HuH-7 (cell line): ENCODE measurements at places on chromosomes 3 and 15.

DNA sequence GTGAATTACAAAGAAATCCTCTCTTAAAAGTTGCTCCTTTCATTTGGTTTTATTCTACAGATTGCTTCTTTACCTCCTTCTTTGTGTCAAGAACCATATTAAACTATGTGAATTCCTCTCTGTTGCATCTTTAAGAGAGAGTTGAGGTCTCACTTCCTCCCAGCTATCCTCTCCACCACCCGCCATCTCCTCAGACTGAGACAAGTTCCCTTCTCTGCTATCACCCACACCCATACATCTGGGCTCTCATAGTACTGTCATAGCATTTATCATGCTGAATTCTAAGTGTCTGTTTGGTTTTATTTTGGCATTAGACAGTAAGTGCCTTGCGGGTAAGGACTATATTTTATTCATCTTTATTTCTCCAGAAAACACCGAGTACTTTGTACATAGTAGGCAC is 54.2 kb downstream of the B3GALNT1 start:
- no peak for DNase-seq

- DNase-seq: no peak
Measured at GRCh38 chr3:172904711-172905373, 154.3 kb downstream of the ECT2 start.

- no peak for DNase-seq
Measured at GRCh38 chr15:101156509-101157159, 95.2 kb downstream of the CHSY1 start.

DNA sequence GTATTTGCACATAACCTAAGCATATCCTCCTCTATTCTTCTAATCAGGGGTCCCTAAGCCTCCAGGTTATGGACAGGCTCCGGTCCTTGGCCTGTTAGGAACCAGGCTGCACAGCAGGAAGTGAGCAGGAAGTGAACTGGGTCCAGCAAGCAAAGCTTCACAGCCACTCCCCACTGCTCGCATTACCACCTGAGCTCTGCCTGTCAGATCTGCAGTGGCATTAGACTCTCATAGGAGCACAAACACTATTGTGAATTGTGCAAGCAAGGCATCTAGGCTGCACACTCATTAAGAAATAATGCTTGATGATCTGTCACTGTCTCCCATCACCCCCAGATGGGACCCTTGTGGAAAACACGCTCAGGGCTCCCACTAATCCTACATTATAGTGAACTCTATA is 9.8 kb downstream of the MSL2 start:
- no peak for DNase-seq

GRCh38 chr3:59609657-59610348 is 560.0 kb upstream of the CFAP20DC start:
- no peak for DNase-seq

- no peak for DNase-seq
Measured at GRCh38 chr15:96413657-96414056, 83.2 kb downstream of the NR2F2 start.

GRCh38 chr3:9770276-9770812 is 597 bp upstream of the CAMK1 start:
- peak; percentile 90 for DNase-seq

DNA sequence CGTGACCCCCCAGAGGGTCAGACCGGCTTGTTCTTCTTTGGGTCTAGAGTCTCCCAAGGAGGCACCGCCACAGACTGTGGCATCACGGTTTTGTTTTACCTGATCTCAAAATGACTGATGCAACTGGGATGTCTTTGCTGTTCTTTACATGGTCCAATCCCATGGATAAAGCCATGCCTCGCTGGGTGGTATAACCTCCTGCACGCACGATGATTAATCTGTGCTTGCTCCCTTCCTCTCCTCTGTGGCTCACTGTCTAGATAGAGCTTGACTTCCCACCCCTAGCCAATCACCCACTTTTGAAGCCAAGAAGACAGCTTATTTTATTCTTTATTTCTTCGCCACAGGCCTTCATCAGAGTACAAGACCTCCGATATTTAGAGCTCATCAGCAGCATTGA is 36.6 kb upstream of the RHO start:
- no peak for DNase-seq

GRCh38 chr3:71229905-71230657 is 353.4 kb downstream of the FOXP1 start:
- no peak for DNase-seq

- no peak for DNase-seq
Measured at GRCh38 chr15:71494563-71495397, 315.6 kb upstream of the NR2E3 start.

- DNase-seq: no peak
Measured at GRCh38 chr3:114879059-114880031, 267.7 kb downstream of the ZBTB20 start.

GRCh38 chr3:185988080-185988815 is 50.4 kb upstream of the TRA2B start:
- DNase-seq: no peak

- no peak for DNase-seq
Measured at GRCh38 chr15:50415752-50416404, 8.3 kb upstream of the USP8 start.

- no peak for DNase-seq
Measured at GRCh38 chr15:50350621-50351020, 4.4 kb downstream of the GABPB1 start.

DNA sequence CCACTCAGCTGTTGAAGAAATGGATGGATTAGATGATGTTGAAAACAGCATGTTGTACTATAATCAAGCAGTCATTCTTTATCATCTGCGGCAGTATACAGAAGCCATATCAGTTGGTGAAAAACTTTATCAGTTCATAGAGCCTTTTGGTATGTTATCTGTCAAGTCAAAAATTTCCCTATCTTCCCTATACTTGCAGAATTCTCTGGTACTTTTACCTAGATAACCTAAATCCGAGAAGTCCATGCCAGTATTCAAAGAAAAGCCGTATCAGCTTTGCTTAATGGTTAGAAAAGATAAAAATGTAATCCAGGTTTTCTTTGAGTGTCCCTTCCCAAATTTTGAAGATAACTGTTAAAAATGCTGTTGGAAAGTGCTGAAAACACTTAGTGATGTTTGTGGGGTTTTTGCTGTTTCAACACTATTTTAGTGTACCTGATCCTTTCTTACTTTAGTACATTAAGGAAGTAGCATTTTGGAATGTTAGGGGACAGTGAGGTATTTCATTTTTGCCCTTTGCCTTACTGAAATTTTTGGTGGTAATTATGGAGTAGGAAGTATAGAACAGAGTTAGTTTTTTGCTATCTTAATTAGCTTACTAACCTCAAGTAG is 23.8 kb downstream of the CNOT10 start:
- no peak for DNase-seq

GRCh38 chr15:64599716-64600115 is 139.3 kb downstream of the ZNF609 start:
- DNase-seq: no peak

GRCh38 chr3:193388361-193388760 is 9.8 kb upstream of the ATP13A5 start:
- DNase-seq: no peak

DNA sequence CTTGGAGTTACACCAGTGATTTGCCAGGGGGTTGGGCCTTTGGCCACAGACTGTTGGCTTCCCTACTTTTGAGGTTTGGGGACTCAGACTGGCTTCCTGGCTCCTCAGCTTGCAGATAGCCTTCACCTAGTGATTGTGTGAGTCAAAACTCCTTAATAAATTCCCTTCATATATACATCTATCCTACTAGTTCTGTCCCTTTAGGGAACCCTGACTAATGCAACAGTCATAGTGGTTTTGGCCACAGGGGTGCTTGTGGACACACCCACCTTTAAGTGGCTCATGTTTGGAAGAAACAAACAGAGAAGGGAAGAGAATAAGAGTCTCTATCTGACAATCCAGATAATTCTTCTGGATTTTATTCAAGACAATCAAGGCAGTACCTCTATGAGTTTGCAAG is 457.7 kb downstream of the EPHA3 start:
- no peak for DNase-seq

- no peak for DNase-seq
Measured at GRCh38 chr3:170804078-170804477, 65.9 kb downstream of the RPL22L1 start.

DNA sequence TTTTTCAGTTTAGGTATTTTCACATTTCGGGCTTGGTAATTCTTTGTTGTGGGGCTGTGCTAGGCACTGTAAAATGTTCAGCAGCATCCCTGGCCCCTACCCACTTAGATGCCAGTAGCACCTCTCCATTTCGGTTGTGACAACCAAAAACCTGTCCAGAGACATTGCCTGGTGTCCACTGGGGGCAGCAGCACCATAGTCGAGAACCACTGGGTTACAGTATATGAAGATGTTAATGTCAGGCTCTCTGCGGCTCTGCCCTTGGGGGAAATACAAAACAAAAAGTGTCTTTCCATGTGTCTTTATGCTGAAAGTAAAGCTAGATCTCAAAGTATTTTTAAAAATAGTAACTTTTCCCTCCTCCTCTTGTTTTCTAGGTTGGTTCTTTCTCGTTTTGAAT is 177.2 kb downstream of the ITPR1 start:
- peak; percentile 54 for DNase-seq

DNA sequence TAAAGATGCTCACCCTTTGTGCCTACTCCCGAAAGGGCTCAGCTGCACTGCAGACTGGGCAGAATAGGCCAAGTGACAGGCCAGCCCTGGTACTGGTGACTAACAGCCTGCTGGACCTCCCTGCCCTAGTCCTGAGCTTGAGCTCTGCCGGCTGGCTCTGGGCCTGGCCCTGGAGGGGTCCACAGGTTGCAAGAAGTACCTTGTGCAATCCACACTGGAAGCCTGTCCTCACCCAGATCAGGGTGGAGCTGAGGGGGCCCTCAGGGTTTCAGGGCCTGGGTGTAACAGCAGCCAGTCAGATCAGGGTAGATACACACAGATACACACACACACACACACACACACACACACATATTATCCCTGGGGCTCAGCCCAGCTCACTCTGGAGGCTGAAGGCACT is 27.3 kb upstream of the PLA2G4D start:
- no peak for DNase-seq

DNA sequence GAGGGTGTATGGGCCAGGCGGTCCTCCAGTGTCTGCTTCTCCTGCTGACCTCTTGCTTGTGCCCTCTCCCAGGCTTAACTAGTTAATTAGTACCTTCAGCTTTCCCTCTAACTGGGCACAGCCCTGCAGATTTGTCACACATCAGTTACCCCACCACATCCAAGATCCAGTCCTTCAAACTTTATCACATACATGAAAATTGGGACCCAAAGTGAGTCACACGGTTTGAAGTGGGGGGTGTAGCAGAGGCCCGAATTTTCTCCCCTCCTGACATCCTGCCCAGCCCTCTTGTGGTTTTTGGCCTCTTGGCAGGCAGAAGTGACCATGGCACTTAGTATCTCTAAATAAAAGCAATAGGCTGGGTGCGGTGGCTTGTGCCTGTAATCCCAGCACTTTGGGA is 3.9 kb downstream of the MAPKAPK3 start:
- DNase-seq: no peak

- DNase-seq: no peak
Measured at GRCh38 chr3:132231633-132232032, 85.6 kb upstream of the ACP3 start.

DNA sequence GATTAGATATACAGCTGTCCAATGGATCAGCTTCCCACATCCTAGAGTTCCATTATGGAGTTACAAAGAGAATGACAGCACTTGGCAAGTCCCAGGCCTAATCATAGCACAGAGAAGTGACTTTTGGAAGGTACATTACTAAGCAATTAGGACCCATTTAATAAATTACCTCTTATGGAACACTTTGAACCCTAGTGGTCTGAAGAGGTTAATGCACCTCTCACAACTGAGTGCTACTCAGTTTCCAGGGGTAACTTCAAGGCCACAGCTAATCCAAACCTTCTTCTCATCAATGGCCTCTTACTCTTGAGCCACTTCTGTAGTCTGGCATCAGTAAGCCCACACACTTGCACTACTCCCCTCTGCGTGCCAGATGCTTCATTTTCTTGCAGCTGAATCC is 34.9 kb upstream of the MEIS2 start:
- peak; percentile 4 for DNase-seq

- DNase-seq: no peak
Measured at GRCh38 chr3:158640646-158641045, 3.7 kb upstream of the GFM1 start.

- DNase-seq: peak; percentile 65
Measured at GRCh38 chr3:51501833-51502561, 2.2 kb upstream of the DCAF1 start.

GRCh38 chr3:196225086-196225485 is 8.8 kb downstream of the SLC51A start:
- DNase-seq: no peak

DNA sequence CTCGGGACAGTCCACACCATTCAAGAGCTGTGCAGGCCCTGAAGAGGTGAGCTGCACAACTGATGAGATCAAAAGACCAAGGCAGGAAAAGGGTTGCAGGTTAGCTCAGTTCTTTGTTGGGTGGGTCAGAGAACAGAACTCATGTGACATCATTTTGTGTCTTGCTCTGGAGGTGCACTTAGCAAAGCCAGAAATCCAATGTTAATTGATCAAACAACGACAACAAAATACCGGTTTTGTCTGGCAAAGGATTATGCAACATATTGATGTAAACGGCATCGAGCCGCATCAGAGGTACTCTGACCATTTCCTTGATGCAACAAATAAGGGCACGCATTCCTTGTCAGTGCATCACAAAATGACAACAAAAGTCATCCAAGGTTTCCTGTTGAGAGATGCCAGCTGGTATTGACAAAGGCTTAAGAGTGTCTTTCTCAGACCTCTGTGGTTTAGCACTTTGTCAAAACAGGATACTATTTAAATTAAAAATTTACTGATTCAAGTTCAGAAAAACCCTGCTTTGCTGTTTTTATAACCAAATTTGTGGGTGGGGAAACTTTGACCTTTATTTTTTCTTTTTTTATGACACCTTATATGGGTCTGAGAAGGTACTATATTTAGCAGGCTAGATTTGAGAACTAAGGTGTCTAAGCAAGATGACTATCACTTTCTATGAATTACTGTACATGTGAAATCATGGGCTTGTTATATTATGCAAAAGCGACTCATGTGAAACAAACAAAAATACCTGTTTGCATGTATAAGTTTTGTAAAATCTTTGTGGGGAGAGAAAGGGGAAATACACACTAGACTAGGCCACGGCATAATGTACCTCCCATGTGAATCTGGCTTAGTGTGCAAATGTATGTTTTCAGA is 496.1 kb downstream of the FOXP1 start:
- DNase-seq: no peak

GRCh38 chr3:12444582-12445471 is 39.5 kb upstream of the TSEN2 start:
- DNase-seq: peak; percentile 94

GRCh38 chr15:75232826-75233503 is 25.2 kb upstream of the GOLGA6C start:
- no peak for DNase-seq

DNA sequence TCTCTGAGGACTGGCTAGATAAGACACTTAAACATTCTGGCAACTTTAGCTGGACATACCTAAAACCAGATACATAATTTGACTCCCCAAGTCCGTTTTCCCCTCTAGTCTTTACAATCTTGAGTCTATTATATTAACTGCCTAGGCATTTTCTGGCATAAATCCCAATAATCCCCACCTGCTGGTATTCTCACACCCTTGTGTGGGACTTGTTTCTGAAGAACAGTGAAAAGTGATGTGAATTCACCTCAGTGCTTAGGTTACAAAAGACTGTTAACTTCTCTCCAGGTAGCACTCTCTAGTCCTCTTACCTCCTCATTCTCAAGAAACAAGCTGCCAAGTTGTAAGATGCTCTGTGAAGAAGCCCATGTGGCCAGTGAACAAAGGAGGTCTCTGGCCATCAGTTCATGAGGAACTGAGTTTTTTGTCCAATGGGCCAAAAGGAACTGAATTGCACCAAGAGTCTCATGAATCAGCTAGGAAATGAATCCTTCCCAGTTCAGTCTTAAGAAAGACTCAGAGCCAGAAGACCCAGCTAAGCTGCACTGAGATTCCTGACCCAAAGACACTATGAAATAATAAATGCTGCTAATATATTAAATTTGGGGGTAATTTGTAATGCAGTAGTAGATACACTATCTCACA is 4.1 kb downstream of the OSBPL11 start:
- no peak for DNase-seq
